ENCODE measurements at places on chromosomes 12 and 14. TPM values are rescaled to one million over a fixed set of nuclear protein-coding genes. Genes with fewer than 3 reads are reported as not detected.

TAS2R8 gene
- total RNA-seq: not detected

KRT80 gene
- total RNA-seq: not detected

GALNT9 gene
- total RNA-seq: not detected

C14orf93 gene
- 10.6 TPM for total RNA-seq

NELL2 gene
- not detected for total RNA-seq

PAX9 gene
- 0.12 TPM for total RNA-seq

BHLHE41 gene
- 3.2 TPM for total RNA-seq

FLVCR2 gene
- 0.08 TPM for total RNA-seq

TEAD4 gene
- 9.6 TPM for total RNA-seq

PRKD1 gene
- total RNA-seq: 7.7 TPM

ANG gene
- 8.0 TPM for total RNA-seq

SPX gene
- total RNA-seq: 0.23 TPM

CARMIL3 gene
- total RNA-seq: 0.08 TPM

NYNRIN gene
- 9.0 TPM for total RNA-seq

C12orf60 gene
- total RNA-seq: 1.3 TPM

NRIP2 gene
- total RNA-seq: not detected

PYGL gene
- 98.6 TPM for total RNA-seq

TMEM253 gene
- not detected for total RNA-seq

DEPDC4 gene
- 1.1 TPM for total RNA-seq

SMAGP gene
- 5.4 TPM for total RNA-seq

SCN8A gene
- total RNA-seq: 0.23 TPM

ACOT4 gene
- total RNA-seq: 0.68 TPM

LRRC43 gene
- 1.2 TPM for total RNA-seq

APEX1 gene
- 74.9 TPM for total RNA-seq

MDM2 gene
- 248 TPM for total RNA-seq

CNTN1 gene
- 3.6 TPM for total RNA-seq

RNASE1 gene
- total RNA-seq: 0.75 TPM

FOXN4 gene
- not detected for total RNA-seq

RTL1 gene
- total RNA-seq: not detected

C3AR1 gene
- 0.30 TPM for total RNA-seq

CCDC60 gene
- not detected for total RNA-seq

ZC2HC1C gene
- total RNA-seq: 0.53 TPM

ZNF641 gene
- total RNA-seq: 8.4 TPM

BEGAIN gene
- total RNA-seq: not detected

TEX22 gene
- total RNA-seq: 0.23 TPM

RHOJ gene
- total RNA-seq: 10.5 TPM

CPNE6 gene
- not detected for total RNA-seq

CLEC14A gene
- total RNA-seq: 0.15 TPM

LBHD2 gene
- total RNA-seq: not detected

RPL36AL gene
- 297 TPM for total RNA-seq

RACGAP1 gene
- total RNA-seq: 23.2 TPM

LRP1-AS gene
- total RNA-seq: not detected

MGAT4C gene
- total RNA-seq: 0.23 TPM

RGS6 gene
- total RNA-seq: not detected

ACSS3 gene
- 3.2 TPM for total RNA-seq

CLEC1A gene
- total RNA-seq: 0.12 TPM

ST8SIA1 gene
- 5.6 TPM for total RNA-seq

All from smooth muscle cell of the coronary artery (primary cell).